HT-29 (cell line): ENCODE measurements at places on chromosomes 6 and 20.

GRCh38 chr6:158057213-158057987, 75.7 kb downstream of the SYNJ2 start:
- DNase-seq: no peak

DNA sequence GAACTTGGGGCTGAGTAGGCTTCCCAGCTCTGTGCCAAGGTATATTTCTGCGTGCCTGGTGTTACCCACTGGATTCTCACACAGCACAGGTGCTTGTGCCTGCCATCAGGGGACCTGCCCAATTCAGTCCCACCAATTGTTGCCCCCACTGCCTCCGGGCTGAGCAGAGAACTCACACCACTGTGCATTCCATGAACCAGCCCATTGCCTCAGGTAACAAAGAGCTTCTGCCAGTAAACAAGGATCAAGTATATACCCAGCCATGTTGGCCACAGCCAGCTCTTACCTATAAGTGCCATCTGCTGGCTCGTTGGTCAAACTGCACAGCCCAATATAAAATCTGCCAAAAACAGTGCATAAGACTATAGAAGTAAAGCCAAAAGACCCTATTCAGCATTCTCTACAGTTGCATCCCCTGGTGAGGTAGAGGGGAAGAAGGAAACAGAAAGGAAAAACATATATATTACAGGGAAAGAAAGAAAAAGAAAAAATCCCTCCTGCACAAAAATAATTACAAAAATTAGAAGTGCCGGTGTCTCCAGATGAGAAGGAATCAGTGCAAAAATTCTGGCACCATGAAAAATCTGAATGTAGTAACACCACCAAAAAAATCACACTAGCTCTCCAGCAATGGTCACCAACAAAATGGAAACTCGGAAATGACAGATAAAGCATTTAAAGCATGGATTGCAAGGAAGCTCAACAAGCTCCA, 241.4 kb downstream of the IBTK start:
- peak; percentile 28 for DNase-seq

DNA sequence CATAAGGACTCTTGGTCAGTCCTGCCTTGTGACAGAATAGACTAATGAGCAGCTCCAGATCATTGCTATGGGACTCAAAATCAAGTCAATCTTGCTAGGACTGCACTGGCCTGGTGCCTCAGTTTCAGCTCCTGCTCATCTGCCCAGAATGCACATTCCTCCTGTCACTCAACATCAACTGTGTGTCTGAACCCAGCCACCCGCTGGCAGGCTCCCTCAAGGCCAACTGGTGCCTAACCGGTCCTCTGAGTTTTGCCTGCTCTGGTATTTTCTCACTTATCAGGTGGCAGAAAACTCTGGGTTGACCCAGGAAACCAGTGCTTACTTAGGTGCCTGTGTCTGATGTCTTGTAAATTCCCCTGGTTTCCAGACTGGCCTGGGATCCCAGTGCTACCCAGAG, 297.7 kb downstream of the DHX35 start:
- DNase-seq: no peak

- DNase-seq: no peak
Measured at GRCh38 chr6:95574811-95575210, 2.5 kb upstream of the MANEA start.

- no peak for DNase-seq
Measured at GRCh38 chr6:138175596-138175995, 13.9 kb downstream of the ARFGEF3 start.

DNA sequence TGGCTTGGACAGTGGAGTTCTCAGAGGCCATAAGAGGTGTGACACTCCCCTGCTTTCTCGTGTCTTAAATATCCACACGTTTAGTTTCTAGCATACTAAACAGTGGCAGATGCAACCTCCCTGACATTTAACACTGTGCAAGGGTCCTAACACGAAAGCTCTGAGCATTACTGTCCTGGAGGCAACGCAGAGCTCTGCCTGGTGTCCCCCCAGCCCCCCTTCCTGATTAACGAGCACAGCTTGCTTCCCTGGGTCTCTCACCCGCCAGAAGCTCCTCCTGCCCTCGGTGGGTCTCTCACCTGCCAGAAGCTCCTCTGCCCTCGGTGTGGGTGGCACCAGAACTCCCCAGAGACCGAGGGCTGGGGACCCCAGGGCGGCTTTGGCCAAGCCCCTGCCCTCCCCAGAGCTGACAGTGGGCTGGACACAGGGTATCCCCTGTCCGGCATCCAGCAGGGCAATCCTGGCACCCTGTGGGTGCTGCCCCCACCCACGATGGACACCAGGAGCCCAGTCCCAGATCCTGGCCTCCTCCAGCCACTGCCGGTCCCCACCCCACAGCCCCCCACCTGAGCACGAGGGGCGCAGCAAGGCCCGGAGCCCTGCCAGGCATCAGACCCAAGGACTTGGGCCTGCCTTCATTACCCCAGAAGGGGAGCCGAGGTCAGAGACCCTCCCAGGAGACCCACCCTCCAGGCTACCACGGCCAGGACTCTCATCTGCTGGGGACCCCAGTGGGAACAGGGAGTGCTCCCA, 12.4 kb upstream of the KCNQ2 start:
- DNase-seq: no peak

DNA sequence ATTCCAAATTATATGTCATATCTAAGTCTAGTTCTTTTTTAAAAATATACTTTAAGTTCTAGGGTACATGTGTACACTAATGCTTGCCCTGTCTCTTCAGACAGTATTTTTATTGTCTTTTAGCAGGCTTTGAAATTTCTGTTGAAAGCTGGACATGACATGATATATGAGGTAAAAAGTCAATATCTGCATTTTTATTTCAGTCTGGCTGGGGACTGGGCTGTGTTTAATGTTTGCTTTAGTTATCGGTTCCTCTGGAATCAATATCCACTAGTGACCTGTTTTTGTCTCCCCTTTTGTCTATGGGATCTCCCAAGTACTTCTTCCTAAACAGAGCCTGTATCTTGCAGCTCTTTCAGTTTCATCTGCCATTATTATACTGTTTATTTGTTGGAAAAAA, 786.2 kb upstream of the GJE1 start:
- no peak for DNase-seq
